ENCODE measurements at places on chromosomes 16 and 17. TPM values are rescaled to one million over a fixed set of nuclear protein-coding genes. Genes with fewer than 3 reads are reported as not detected.

SCNN1B gene
- total RNA-seq: not detected

- no peak for DNase-seq
Measured at GRCh38 chr17:43860927-43861622, 14.1 kb downstream of the CD300LG start.

HOXB4 gene
- 6.1 TPM for total RNA-seq

- no peak for DNase-seq
Measured at GRCh38 chr17:20281860-20282259, 185.5 kb downstream of the LGALS9B start.

PCGF2 gene
- total RNA-seq: 0.63 TPM

DNA sequence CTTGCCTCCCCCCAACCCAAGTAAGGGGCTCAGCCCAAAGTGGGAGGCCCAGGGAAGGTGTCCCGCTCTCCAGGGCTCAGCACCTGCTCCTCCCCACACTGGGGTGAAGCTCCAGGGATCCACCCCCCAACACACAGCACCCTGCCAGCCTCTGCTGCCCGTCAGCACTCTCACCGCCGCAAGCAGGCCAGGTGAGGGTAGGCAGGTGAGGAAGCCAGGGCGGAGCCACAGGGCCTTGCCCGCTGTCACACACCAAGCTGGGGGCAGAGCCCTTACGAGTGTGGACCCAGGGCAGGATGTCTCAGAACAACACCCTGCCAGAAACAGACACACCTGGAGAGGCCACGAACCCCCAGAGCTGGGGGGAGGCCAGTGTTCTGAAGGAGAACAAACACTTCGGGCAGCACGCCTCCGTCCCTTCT is 19.5 kb downstream of the PLLP start:
- DNase-seq: no peak

GRCh38 chr17:74882517-74883240 is 9.9 kb upstream of the FDXR start:
- DNase-seq: no peak

DNA sequence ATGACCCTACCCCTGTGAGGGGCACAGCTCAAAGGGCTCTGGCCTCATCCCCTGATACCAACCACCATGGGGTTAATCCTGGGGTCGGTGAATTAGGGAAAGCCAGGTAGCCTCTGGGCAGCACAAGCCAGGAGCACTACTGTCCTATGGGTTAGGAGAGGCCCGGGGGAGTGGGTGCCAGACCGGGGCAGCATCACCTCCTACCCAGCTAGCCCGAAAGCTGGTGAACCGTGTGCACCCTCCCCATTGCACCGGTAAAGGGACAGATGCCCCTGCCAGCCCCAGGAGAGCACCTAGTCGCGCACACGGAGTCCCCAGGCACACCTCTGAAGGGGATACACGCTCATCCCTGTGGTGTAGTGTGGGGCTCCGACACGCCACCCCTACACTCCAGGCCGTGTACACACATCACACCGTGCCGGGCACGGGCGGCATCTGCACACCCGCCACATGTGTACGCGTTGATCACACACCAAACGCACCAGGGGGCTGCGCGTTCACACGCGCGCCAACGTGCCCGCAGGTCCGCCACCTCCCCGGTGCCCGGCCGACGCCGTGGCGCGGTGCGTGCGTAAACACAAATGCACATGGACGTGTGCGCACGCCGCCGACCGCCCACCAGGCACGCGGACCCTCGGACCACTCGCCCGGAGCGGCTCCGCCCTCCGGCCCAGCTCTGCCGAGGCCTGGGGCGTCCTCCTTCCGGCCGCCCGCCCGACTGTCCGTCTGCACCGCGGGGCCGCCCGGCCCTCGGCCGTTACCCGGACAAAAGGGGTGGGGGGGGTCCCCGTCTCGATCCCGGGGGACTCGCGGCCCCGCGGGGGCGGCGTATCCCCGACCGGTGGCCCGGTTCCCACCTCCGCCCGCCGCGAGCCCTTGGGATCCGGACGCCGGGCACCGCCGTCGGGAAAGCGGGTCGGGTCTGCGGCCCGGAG is 785 bp downstream of the UBALD1 start:
- DNase-seq: peak; percentile 48

DNA sequence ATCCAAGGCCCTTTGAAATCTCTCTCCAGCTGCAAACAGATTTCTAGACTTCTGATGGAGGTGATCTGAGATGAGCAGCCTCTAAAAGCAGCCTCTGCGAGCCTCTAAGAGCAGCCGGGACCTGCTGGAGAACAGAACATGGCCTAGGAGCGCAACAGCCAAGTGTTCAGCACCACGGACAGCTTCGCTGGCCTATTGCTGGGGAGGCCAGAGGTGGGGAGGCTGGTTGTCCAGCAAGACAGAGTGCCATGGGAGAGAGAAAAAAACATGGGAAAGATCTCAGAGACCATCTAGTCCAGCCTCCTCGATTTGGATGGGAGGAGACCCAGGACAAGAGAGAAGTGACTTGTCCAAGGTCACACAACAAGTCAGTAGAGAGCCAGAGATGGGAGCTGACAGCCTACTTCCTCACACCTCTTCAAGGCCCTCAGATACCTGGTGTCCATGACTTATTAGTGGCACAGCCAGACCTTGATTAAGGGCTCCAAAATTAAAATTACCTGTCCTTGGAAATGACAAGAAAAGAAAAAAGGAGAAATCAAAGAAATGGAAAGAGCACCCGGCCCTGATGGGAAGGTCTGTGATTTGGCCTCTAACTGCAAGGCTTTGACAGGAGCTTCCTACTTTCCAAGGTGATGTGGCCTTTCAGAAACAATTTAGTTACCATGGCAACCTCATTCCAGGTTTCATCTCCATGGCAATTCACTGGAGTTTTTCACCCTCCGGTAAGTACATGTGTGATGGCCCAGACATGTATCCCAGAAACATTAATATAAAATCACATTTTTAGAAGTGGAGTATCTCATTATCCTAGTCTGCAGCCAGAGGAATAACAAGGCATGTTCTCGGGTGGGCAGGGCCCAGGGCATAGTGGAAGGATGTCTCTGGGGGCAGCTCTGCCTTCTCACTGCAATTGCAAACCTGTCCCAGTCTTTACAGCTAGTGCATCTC is 14.5 kb downstream of the RPRML start:
- peak; percentile 42 for DNase-seq

DNA sequence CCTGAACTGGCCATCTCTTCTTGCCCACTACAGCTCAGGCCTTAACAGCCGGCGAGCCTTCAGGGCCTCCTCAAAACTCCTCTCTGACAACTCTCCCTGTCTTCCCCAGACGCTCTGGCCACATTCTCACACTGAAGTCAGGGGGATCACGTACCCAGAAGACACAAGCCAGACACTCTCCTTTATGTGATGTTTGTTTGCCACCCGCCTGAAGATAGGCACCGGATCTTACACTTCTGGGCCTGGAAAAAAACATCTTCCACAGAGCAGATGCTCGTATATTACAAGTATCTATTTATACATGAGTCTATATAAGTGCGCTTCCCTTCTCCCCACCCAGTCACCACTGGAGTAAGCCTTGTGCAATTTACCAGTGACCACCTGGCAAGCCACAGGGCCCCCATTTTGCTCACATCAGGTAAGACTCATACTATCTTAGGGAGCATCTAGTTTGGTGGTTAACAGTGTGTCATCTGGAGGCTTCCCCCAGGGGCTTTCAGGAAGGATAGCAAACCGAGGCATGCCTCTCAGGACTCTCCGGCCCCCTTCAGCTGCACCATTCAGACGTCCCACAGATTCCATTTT is 349.4 kb downstream of the SOX9 start:
- no peak for DNase-seq

- peak; percentile 89 for DNase-seq
Measured at GRCh38 chr17:77375917-77376651, 235.3 kb downstream of the SEC14L1 start.

AURKB gene
- 210 TPM for total RNA-seq

DNA sequence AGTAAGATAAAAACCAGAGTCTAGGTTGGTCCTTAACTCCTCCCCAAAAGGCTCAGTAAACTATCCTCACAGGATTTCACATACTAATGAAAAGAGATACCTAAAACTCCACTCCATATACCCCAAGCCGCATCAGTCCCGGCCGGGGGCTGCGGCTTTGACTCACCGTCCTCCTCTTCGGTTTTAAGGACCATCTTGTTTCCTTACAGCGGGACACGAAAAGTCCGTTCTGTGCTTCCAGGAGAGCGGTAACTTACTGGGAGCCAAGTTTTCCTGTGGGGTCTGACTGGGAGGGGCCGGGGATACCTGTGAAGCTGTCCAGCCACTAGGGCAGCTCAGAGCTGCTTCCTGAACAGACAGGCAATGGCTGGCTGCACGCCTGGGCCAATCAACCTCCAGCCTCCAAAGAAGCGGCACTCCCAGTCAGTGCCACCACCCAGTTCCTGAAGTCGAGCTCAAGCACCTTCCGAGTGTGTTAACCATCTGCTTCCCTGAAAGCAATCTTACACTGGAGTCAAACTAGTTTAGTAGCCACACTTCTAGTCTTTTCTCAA is 45.5 kb downstream of the CYTH1 start:
- peak; percentile 71 for DNase-seq

DNA sequence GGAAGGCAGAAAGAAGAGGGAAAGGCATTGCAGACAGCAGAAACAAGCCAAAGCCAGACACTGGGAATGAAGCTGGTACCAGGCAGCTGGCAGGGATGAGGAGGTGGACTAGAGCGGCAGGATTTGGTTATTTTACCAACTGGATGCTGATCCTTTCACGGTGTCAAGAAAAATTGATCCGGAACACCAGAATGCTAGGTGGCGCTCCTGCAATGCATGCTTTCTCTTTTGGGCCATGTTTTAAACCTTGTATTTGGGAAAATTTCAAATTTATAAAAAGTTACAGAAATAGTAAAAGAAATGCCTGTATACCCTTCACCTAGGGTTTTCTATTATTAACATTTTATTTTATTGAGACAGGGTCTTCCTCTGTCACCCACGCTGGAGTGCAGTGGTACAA is 224.7 kb downstream of the SOX9 start:
- no peak for DNase-seq

TM4SF5 gene
- total RNA-seq: not detected

DNA sequence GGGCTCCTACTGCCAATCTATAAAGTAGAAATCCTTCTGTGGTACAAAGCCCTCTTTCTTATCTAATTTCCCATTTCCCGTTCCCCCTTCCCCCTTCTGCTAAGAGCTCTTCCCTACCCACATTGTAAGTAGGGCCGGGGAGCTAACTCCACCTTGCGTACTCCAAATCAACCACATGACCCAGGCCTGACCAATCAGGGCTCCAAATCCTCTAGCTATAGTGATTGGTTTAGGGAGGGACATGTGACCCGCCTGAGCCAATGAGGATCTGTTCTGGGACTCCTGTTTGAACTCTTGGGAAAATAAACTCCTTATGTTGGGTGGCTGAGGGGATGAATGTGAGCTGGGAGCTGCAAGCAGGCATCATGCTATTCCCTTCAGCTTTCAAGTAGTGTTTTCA is 40.9 kb upstream of the MEOX1 start:
- no peak for DNase-seq

DNA sequence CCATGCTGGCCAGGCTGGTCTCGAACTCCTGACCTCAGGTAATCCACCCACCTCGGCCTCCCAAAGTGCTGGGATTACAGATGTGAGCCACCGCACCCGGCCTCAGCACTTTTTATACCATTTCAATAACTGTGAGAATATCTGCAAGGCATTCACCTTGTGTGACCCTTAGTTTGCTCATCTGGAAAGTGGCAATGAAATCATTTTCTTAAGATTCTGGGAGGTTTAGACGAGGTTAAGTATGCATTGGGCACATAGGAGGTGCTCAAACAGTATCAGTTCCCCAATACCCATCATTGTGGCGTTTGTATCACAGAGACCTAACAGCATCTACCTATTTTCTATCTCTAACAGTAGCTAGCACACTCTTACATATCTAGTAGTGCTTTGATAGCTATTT is 481.9 kb upstream of the ERCC4 start:
- DNase-seq: no peak

DNA sequence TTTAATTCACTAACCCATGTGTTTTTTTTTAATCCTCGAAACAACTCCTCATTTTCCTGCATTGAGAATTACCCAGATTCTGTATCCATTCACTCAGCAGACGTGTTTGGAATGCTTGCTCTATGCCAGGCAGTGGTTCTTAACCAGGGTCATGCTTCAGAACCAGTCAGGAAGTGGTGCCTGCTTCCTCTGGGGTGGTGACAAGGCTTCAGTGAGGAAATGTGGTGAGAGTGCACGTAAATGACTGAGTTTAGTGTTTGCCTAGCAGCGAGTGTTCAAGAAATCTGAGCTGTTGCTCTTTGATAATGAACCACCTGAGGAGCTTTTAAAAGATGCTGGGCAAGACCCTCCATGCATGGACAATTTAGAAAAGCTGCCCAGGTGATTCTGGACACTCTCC is 9.9 kb downstream of the ZFP90 start:
- DNase-seq: peak; percentile 66

IRF8 gene
- 24.0 TPM for total RNA-seq

XYLT1 gene
- total RNA-seq: 60.4 TPM

DNA sequence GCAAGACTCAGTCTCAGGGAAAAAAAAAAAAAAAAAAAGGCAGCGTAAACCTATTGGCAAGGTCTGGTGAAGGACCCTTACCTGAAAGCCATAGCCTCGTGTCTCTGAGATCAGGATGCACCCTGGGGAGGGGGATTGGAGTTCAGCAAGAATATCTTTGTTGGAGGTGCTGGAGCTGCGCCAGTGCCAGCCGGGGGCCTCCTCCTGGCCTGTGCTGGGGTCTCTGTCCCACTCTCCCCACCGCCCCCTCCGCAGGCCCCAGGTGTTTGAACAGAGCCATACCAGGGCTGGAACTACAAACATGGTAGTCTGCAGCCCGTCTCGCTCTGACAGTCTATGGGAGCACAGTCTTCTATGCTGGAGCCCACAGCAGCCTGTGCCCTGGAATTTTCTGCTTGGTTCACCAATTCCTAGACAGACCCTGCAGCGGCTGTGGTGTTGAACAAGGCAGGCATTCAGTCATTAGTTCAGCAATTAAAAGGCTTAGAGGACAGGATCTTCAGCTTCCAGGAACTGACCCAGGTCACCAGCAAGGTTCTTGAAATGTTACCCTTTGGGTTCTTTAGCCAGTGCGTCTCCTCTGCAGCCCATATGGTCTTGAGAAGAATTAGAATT is 42.2 kb upstream of the KIFC3 start:
- DNase-seq: no peak

DNA sequence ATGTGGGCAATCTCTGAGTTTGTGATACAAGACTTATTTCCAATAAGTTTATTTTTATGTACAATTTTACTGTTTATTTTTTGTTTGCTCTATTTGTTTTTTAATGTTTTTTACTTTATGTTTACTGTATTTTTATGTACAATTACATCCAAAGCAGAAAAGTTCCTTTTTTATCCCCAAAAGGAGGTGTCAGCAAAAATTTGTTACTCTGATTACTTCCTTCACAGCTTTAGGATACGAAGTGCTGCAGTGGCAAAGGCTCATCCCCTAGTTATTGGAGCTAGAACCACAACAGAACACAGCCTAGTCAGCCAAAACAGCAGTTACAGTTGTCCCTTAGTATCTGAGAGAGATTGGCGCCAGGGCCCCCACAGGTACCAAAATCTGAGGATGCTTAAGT is 35.7 kb downstream of the IST1 start:
- no peak for DNase-seq

GRCh38 chr17:55318081-55318480 is 53.3 kb downstream of the HLF start:
- no peak for DNase-seq
